ENCODE measurements at places on chromosomes 4 and X.

GRCh38 chrX:133134282-133134681, 37.4 kb upstream of the USP26 start:
- DNase-seq: no peak

DNA sequence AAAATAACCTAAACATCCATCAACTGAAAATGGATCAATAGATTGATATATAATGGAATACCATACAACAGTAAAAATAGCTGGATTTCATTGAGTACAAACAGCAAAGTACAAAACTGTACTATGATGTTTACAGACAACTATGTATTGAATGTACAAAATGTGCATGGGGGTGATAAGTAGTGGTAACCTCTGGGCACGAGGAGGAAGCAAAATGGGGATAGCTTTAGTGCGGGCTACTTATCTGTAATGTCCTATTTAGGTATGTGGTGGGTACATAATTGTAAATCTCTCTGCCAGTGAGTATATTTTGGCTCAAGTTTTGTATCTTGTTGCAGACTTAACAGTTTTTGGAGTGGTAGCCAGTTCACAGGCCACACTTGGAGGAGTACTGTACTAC, 123.6 kb downstream of the STAG2 start:
- DNase-seq: no peak

- DNase-seq: no peak
Observed at GRCh38 chr4:144574000-144574399, 72.0 kb upstream of the HHIP start.

DNA sequence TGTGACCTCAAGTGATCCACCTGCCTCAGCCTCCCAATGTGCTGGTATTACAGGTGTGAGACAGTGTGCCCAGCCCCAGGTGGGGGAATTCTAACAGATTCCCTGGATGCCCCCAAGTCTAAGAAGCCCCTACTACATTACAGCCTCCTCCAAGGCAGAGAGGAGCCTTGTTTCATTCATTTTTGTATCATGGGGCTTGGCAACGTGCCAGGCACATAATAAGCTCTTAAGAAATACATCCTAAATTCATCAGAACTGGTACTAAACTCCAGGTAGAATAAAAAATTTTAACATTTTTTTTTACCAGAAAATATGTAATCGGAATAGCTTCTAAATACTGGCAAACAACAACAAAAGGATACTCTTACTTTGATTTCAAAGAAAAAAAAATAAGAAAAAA, 127.1 kb downstream of the CHIC2 start:
- no peak for DNase-seq

GRCh38 chrX:123475068-123475724, 257.7 kb downstream of the THOC2 start:
- no peak for DNase-seq

GRCh38 chr4:185358514-185358913, 37.2 kb downstream of the LRP2BP start:
- DNase-seq: no peak

- peak; percentile 79 for DNase-seq
Observed at GRCh38 chr4:105551965-105552746, at the start of gene ARHGEF38. Gene ARHGEF38, plus strand, starts transcription at chr4:105552620. Its CDS starts 146 bp downstream, at chr4:105552766.

GRCh38 chrX:20459410-20460350, 193.0 kb upstream of the RPS6KA3 start:
- DNase-seq: no peak

GRCh38 chr4:9765091-9765490, 16.3 kb upstream of the DRD5 start:
- DNase-seq: peak; percentile 51

DNA sequence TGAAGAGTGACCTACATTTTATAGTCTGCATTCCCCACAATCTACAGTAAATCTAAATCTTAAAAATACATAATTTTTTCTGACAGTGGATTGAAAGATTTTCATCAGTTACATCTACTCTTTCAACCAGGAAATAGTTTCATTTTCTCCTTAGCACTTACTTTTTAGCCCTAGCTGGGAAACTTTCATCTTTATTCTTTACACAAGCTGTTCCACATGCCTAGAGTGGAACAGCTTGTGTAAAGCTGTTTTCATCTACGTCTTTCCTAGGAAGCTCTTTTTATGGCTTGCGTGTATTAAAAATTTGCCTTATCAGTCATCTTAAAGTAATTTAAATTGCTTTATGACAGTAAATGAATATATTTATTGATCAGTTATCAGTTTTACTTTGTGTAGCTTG, 40.5 kb downstream of the RBPJ start:
- no peak for DNase-seq

DNA sequence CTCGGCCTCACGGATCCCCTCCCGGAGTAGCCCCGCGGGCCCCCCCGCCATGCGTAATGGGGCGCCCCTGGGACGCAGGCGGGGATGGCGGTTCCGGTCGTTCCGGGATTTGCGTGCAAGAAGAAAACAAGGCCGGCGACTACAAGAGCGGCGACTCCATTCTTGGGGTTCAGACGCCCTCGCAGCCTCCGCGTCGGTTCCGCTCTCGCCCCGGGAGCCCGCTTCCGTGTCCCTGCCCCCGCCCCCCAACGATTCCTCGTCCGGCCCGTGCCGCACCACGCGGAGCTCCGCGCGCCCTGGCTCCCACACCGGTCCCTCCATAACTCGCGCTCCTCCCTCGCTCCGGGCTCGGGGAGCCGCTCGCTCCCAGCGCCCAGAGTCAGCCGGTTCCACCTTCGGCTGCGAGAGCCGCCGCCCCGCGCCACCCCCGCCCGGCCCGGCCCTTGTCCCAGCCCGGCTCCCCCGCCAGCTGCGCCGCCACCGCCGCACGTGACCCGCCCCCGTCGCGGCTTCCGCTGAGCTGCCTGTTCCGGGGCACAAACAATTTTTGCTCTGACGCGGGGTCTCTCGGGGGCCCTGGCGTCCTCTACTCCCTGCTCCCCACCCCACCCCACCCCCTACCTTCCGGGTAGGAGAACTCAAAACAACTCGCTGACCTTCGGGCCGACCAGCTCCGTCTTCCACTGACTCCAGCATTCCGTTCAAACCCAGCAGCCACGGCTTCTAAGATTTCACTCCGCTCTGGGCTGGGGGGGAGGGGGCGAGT, 78.8 kb upstream of the BCOR start:
- DNase-seq: peak; percentile 78

- DNase-seq: no peak
Observed at GRCh38 chr4:112900416-112900815, 149.0 kb upstream of the ANK2 start.

- no peak for DNase-seq
Observed at GRCh38 chrX:123738378-123738940, 5.6 kb upstream of the THOC2 start.

- DNase-seq: no peak
Observed at GRCh38 chr4:142974328-142974727, 128.2 kb upstream of the INPP4B start.

GRCh38 chr4:103011378-103012025, 8.0 kb downstream of the SLC9B1 start:
- DNase-seq: peak; percentile 69

- DNase-seq: peak; percentile 4
Observed at GRCh38 chrX:85244450-85245211, 840 bp downstream of the ZNF711 start.

DNA sequence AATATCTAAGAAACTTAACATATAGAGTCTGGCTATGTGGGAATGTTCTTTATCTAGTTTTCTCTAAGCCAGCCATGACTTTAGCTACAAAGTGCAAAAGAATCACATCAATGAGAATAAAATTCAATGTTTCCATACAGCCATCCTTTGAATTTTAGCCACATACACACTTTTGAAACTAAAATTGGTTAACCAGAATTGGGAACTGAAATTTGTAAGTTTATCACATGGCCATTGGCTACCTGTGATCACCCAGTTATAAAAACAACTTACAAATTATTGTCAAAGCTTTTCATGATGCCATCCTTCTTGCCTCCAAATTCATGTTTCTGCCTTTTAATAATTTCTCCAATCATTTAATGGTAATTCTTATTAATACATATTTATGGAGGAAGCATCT, 49.9 kb downstream of the PAK3 start:
- no peak for DNase-seq

GRCh38 chrX:40104630-40104984, 6.8 kb upstream of the BCOR start:
- no peak for DNase-seq

DNA sequence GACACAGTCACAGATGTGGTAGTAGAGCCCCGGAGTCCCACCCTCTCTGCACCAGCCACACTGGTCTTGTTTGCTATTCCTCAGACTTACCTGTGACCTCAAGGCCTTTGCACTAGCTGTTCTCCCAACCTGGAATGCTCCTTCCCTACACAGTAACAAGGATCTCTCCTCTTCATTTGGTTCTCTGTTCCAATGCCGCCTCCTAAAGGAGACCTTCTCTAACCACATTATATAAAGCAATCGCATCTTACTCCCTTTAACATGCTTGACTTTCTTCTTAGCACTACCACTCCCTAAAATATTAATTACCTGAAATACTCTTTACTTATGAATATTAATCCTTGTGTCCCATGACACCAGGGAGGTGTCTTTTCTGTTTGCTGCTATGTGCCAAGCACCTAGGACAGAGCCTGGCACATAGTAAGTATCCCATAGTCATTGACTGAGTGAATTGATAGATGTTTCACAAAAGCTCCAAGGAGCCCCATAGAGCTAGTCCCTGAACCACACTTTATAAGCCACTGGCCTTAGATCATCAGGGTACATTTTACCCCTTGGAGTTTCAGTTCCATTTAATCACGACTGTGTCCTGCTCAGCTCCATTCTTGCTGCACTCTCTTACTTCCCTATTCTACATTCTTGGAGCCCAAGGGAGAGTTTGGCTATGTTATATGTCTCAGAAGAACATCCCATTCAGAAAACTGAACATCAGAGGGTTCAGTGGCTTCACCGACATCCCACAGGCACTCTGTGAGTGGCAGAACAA, 312.7 kb downstream of the RAB28 start:
- no peak for DNase-seq
